Large intestine (tissue), 12 donors: ENCODE measurements at places on chromosomes 3 and 15.

DNA sequence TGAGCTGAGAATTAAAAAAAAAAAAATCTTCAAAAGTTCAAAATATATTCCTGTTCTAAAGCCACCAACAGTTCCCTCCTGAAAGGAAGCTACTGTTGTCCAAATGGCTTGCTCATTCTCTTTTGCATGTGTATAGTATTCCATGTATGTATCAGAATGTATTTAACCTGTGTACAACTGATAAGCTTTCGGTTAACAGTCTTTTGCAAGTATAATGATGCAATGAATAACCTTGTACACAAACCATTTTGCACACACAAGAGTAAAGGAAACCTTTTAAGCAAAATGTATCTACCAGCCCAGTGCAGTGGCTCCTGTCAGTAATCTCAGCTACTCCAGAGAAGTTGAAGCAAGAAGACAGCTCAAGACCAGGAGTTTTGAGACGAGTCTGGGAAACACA, 32.6 kb downstream of the TOPBP1 start:
- H3K36me3 ChIP-seq, result peaks cover 46% of the 10 kb centered on the region
- no peak for DNase-seq
- H3K27me3 ChIP-seq, result no peaks in the 10 kb centered on the region

DNA sequence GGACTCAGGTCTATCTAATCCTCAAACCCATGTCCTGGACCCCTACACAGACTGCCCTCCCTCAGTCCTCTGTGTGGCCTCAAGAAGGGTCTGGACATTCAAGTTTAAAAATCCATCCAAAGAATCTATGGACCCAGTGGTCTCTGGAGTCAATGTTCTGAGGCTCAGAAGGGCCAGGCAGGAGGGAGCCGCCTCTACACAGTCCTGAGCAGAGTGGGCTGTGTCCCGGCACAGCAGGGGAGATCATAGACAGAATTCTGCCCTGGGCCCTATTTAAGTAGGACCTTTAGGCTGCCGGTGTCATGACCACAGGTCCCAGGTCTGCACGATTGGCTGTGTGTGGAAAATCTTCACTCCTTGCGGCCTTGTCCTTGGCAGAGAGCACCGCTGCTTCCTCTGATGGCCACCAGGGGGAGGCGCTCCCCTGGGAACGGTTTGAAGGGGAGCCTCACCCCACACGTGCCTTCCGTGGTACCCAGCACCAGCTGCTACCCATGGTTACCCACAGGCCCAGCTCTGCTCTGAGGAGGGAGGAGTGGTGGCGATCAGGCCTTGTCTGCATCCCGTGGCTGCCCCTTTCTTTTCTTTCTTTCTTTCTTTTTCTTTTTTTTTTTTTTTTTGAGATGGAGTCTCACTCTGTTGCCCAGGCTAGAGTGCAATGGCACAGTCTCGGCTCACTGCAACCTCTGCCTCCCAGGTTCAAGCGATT, 37.9 kb downstream of the CHRD start:
- H3K4me1 ChIP-seq, result peaks cover 11% of the 10 kb centered on the region
- H3K27me3 ChIP-seq, result no peaks in the 10 kb centered on the region
- H3K4me3 ChIP-seq, result no peak overlapping the region
- peak; percentile 56 for DNase-seq
- no peak overlapping the region for H3K27ac ChIP-seq

DNA sequence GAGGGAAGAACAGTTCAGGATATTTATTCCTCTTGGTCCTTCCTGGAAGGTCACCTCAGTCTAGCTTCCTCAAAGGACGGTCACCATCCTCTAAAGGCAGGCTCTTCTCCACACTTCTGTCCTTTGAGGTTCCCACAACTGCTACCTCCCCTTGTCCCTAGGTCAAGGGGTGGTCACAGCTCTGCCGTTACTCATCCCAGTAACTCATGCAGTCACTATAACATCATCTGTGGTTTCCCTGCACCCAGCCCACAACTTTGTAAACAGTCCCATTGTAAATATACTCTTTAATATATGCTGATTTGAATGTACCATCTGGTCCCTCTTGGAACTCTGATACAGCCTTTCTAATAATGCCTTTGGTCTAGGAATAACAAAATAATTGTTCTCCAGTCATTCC, 887.4 kb downstream of the FHIT start:
- H3K27me3 ChIP-seq, result no peaks in the 10 kb centered on the region
- H3K36me3 ChIP-seq, result no peaks in the 10 kb centered on the region
- peak; percentile 4 for DNase-seq

DNA sequence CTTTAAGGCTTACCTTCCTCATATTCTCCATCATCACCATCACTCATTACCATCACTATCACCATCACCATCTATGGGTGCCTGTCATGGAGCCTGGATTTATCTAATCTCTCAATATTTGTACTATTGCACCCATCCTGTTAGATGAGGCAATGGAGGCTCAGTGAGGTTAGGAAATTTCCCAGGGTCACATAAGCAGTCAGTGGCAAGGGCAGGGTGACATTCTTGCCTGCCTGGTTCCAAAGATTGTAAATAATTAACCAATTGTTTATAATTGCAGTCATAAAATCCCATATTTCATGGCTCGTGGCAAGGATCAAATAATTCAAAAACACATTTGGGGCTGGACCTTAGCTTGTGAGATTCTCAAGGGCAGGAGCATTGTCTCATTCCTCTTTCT, 55.2 kb downstream of the MGLL start:
- peaks cover 3% of the 10 kb centered on the region for H3K4me1 ChIP-seq
- H3K27me3 ChIP-seq, result no peaks in the 10 kb centered on the region
- no peak overlapping the region for H3K4me3 ChIP-seq
- no peak for DNase-seq
- H3K27ac ChIP-seq, result no peak overlapping the region

- H3K36me3 ChIP-seq, result no peaks in the 10 kb centered on the region
- no peak overlapping the region for H3K27ac ChIP-seq
- H3K27me3 ChIP-seq, result no peaks in the 10 kb centered on the region
- DNase-seq, result no peak
These were observed 3.5 kb upstream of the PARP16 start for GRCh38 chr15:65290228-65290627.

DNA sequence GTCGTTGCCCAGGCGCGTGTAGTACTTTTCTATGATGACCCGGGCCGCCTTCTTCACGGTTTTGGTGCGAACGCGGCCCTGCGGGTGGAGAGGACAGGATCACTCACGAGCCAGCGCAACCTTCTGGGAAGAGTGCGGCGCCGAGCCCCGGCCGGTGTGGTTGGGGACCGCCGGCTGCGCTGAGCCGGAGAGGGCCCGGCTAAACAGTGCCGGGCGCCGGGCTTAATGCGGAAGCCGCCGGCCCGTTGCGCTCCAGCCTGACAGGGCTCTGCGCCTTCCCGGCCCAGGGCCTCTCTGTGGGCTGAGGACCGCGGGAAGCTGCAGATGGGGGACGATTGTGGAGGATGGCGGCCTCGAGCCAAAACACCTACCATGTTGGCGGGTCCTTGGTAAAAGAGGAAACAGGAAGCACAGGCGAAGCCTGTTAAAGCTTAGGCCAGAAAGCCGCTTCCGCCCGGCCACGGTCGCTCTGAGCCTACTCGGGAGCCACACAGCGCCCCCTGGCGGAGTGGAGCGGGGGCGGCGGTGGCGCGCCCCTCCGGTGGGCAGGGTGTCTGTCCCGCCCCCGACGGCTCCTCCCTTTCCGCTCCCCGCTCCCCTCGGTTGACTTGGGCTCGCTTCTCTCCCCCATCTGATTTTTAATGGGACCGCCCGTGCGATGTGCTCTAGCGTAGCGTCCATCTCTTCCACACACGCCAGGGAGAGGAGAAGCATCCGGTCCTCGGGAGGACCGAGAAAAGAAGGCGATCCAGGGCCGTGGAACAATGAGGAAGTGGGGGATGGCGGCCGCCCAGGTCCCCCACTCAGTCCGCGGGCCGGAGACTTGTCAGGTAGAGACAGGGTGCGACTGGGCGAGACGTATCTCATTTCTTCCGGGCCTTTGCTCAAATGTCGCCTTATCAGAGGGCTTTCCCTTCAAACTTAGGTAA, at the start of gene RPS17:
Gene RPS17 (minus strand): TSS at position 403 of the 929 bp plus-strand sequence. CDS start 29 bp downstream, at position 374.
- H3K27ac ChIP-seq, result peak within 1 kb of the TSS; percentile 97
- H3K4me1 ChIP-seq, result peaks cover 12% of the 10 kb centered on the region
- DNase-seq, result peak; percentile 97
- peak within 1 kb of the TSS; percentile 99 for H3K4me3 ChIP-seq
- H3K27me3 ChIP-seq, result peaks cover 10% of the 10 kb centered on the region

DNA sequence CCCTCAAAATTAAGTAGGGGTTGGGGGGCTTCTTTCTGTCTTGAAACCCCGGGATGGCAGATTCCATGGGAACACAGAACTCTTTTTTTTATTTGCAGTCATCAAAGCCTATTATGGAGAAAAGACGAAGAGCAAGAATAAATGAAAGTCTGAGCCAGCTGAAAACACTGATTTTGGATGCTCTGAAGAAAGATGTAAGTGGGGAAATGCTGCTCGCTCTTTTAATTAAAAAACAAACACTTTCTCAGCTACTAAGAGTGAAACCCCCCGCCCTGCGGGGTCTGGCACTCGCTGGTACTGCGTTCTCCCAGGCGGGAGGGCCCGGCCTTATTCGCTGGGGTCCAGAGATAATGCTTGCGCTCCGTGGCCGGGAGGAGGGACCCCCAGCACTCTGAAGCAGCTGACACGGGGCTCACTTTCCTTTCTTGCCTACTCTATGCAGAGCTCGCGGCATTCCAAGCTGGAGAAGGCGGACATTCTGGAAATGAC, 615 bp downstream of the HES1 start:
- H3K27ac ChIP-seq, result peak overlapping the region; percentile 72
- H3K36me3 ChIP-seq, result peaks cover 9% of the 10 kb centered on the region
- H3K27me3 ChIP-seq, result no peaks in the 10 kb centered on the region
- peak; percentile 64 for DNase-seq

DNA sequence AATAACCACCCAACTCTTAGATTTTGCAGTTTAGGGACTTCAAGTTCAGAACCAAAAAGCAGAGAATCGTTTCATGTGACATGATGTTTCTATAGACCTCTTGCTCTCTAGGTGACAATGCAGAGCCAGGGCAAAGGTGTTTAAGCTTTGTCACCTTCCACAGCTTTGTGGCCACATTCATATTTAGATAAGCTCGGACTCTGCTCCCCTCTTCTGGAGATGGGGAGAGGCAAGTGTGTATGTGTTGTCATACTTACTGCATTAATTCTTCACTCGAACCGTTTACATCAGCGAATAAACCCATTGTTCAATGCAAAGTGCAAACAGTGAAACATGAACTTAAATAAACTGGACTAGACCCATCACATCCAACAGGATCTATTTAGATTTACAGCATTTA, 33.2 kb downstream of the ST3GAL6 start:
- no peak overlapping the region for H3K27ac ChIP-seq
- peaks cover 11% of the 10 kb centered on the region for H3K36me3 ChIP-seq
- peak; percentile 46 for DNase-seq

DNA sequence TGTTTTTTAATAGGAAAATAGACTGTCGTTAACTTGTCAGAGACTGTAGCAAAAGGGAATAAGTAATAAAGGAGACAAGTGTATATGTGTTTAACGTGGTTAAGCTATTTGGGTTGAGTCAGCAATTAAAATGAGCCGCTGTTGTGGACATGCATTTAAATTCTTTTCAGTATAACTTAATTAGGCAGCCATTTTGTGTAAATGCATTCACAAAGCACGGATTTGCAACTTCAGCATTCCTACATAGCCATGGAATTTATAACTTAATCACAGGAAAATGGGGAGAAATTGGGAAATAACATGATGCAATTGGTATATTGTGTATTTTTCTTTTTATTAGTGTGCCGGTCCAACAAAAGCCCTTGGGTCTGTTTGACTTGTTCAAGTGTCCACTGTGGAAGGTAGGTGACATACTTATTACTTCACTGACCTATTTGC, 27.9 kb downstream of the USP3 start:
- no peaks in the 10 kb centered on the region for H3K4me1 ChIP-seq
- H3K27ac ChIP-seq, result no peak overlapping the region
- DNase-seq, result no peak
- no peak overlapping the region for H3K4me3 ChIP-seq
- H3K36me3 ChIP-seq, result peaks cover 2% of the 10 kb centered on the region

- H3K4me3 ChIP-seq, result no peak overlapping the region
- H3K27me3 ChIP-seq, result no peaks in the 10 kb centered on the region
- H3K36me3 ChIP-seq, result no peaks in the 10 kb centered on the region
- H3K4me1 ChIP-seq, result no peaks in the 10 kb centered on the region
These were observed 52.3 kb upstream of the CHRNA7 start for GRCh38 chr15:31977812-31978661.

GRCh38 chr3:270688-271087, 74.1 kb downstream of the CHL1 start:
- no peaks in the 10 kb centered on the region for H3K36me3 ChIP-seq
- no peak overlapping the region for H3K27ac ChIP-seq
- no peaks in the 10 kb centered on the region for H3K4me1 ChIP-seq
- H3K27me3 ChIP-seq, result no peaks in the 10 kb centered on the region

DNA sequence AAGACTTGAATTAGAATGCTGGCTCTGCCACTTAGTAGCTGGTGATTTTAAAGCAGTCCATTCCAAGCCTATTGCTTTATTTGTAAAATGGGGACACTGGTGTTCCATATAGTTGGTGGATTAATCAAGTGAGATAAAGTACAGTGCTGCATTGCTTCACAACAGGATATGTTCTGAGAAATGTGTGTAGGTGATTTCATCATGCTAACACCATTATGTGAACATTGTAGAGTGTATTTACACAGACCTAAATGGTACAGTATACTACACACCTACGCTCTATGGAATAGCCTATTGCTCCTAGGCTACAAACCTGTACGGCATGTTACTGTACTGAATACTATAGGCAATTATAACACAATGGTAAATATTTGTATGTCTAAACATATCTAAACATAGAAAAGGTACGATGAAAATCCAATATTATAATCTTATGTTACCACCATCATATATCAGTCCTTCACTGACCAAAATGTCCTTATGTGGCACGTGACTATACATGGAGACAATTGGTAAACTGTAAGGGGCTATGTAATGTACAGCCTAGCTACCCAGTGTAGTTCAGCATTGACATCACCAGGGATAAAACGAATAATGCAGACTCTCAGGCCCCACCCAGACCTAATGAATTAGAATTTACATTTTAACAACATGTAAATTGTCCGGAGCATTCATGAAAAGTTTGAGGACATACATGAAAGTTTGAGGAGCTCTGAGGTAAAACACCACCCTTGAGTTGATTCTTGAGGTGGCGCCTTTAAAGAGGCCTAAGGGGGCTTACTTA, 121.4 kb upstream of the BFSP2 start:
- no peaks in the 10 kb centered on the region for H3K27me3 ChIP-seq
- H3K36me3 ChIP-seq, result no peaks in the 10 kb centered on the region
- no peaks in the 10 kb centered on the region for H3K4me1 ChIP-seq

DNA sequence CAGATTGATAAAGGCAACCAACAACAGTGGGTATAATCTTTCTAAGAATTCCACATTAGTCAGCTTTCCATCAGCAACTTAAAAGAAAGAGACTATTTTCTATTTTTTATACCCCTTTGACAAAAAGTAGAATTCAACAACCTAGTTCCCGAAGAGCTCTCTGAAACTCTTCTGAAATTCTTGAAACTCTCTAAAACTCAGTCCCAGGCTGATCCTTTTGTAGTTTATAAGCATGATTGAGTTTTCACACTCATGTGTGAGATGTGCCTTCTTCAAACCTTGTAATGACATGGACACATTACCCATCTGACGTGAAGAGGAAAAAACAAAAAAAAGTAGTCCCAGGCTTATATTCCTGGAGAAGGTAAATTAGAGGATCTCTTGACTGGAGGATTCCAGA, 31.4 kb downstream of the RAF1 start:
- H3K27ac ChIP-seq, result no peak overlapping the region
- H3K36me3 ChIP-seq, result peaks cover 3% of the 10 kb centered on the region
- H3K27me3 ChIP-seq, result no peaks in the 10 kb centered on the region
- DNase-seq, result no peak
- peaks cover 2% of the 10 kb centered on the region for H3K4me1 ChIP-seq

GRCh38 chr3:88610820-88611219, 461.1 kb downstream of the C3orf38 start:
- H3K27ac ChIP-seq, result no peak overlapping the region
- DNase-seq, result no peak
- H3K27me3 ChIP-seq, result no peaks in the 10 kb centered on the region
- no peaks in the 10 kb centered on the region for H3K36me3 ChIP-seq
